ENCODE measurements at places on chromosomes 5 and 9.

DNA sequence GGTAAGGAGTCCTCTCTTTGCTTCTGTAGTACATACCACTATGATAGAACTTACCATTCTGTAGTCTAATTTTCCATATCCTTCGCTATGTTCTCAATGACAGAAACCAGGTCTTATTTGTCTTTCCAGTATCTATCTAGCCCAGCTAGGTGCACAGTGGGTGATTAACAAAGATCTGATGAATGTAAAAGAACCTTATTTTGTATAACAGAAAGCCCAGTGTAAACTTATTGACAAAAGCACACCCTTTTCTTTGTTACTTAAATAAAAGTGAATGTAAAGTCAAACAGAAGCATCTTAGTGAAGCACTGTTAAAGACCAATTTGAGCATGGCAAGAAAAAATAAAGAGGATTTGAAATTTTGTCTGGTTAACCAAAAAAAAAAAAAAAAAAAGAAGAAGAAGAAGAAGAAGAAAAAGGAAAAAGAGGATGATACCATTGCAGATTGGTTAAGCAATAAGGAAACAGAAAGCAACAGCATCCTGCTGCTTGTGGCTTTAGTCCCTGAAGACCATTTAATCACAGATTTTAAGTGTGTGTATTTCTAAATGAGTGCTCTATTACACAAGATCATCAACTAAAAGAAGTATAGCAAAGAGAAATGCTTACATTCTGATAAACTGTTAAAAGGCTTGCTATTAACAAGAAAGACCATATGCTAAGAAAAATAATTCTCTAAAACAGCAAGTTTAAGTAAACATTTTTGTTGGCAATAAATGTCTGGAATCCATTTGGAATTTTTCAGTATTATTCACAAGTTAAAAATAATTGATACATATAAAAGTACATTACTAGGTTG, 21.2 kb downstream of the MEGF9 start:
- DNase-seq = no peak

GRCh38 chr5:40043916-40044315, 619.1 kb upstream of the DAB2 start:
- no peak for DNase-seq

DNA sequence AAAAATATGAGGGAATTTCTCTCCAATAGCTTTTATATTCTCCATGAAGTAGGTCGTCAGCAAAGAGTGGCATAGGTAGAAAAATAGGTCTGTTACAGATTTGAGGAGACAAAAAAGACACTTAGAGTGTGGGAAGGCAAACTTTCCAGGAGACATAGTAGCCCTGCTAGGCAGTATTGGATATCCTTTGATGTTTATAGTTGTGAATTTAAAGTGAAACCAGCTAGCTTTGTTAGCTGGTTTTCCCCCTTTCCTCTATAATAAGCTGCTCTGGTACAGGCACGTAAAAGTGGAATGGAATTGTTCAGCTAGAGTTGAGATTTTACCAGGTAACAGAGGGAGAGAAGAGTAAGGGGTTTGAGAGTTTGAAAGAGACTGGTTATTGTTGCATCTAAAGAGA, 17.1 kb upstream of the APC start:
- DNase-seq = no peak

- DNase-seq = no peak
Observed at GRCh38 chr5:69230181-69230580, 4.5 kb upstream of the CDK7 start.

- DNase-seq = no peak
Observed at GRCh38 chr5:135375040-135375793, 23.8 kb downstream of the MACROH2A1 start.

DNA sequence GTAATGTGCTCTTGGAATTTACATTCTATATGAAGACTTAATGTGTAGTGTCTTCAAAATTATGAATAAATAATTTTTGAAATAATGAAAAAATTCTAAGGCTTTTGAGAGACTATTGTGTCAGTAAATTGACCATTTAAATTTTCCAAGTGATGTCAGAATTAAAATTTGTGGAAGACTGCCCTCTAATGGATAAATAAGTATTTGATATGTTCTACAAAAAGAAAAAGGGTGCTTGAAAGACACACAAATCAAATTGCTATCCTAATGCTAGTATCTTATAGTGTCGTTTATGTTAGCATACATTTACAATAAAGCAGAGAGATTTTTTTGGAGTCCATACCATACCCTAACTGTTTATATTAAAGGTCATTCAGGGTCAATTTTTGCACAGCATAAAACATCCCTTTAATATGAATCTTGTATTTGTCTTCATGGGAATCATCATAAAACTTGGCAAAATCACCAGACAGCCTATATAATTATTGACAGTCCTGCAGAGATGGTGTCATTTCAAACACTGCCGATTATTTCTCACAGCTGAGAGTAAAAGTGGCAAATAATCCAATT, 120.8 kb upstream of the SLC27A6 start:
- DNase-seq = no peak

GRCh38 chr9:120532891-120533290, 47.1 kb downstream of the CDK5RAP2 start:
- no peak for DNase-seq

- peak; percentile 4 for DNase-seq
Observed at GRCh38 chr9:35002623-35003022, 13.1 kb downstream of the DNAJB5 start.

DNA sequence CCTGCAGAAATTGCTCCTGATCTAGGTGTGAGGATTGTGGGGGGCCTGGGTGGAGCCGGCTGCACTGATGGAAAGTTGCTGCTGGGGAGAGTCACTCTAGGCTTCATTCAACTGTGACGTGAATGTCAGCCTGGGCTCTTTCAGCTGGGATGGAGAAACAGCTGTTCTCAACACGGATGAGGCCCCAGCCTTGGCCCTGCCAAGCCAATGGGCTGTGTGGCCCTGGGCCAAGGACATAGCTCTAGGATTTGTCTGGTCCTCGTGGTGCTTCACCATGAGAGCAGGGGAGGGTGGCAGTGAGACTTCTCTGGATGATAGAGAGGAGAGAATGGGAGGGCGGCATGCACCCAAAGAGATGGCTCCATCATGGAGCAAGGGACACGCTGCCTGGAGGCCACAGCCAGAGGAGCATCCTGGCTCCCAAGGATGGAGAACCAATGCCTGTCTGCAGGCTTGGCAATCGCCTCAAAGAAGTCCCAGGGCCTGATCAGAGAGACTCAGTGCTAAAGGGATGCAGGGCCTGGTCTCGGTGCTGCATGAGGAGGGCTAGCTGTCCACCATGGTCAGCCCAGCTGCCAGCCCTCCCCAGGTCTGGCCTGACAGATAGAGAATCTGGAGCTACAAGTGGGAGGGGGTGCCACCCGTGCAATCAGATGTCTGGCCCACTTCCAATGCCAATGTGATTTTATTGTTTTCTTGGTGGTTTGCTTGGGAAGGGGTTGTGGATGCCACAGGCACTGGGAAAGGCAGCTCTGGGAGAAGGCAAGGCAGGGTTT, 141.0 kb downstream of the GADD45G start:
- no peak for DNase-seq

GRCh38 chr5:87110721-87111120, 157.0 kb upstream of the RASA1 start:
- no peak for DNase-seq

GRCh38 chr9:137368431-137369035, 54.4 kb downstream of the EXD3 start:
- peak; percentile 81 for DNase-seq

- DNase-seq = no peak
Observed at GRCh38 chr5:3835811-3836210, 240.2 kb downstream of the IRX1 start.

GRCh38 chr5:6525422-6525821, 76.8 kb downstream of the UBE2QL1 start:
- no peak for DNase-seq

GRCh38 chr9:105822814-105823213, 128.5 kb downstream of the TMEM38B start:
- no peak for DNase-seq

- no peak for DNase-seq
Observed at GRCh38 chr5:116130471-116130870, 45.6 kb downstream of the COMMD10 start.

DNA sequence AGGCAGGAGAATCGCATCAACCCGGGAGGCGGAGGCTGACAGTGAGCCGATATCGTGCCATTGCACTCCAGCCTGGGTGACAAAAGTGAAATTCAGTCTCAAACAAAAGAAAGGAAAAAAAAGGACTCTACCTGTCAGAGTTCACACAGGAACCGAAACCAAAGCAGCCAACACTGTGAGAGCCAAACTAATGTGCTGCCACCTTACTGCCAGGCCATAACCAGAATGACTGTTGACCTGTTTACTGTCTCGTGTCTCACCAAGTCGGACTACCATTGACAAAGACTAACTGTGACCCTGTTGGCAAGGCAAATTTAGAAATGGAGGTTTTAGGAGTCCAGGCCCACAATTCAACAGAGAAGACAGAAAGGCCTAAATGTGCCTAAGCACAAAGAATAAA, 112.4 kb downstream of the ANXA2R start:
- DNase-seq = no peak

DNA sequence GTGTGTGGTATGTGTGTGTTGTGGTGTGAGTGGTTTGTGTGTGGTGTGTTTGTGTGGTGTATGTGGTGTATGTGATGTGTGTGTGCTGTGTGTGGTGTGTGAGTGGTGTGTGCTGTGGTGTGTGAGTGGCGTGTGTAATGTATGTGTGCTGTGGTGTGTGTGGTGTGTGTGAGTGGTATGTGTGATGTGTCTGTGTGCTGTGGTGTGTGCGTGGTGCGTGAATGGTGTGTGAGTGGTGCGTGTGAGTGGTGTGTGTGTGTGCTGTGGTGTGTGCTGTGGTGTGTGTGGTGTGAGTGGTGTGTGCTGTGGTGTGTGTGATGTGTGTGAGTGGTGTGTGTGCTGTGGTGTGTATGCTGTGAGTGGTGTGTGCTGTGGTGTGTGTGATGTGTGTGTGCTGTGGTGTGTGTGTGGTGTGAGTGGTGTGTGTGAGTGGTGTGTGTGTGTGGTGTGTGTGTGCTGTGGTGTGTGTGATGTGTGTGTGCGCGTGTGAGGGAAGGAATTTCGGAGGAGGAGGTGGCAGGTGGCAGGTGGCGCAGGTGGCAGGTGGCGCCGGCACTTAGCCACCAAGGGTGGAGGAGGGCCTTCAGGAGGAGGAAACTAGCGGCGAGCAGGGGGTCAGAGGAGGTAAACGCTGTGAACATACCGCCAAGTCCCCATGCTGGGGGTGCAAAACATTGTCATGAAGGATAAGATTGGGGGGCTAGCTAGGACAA, 191.8 kb downstream of the MELK start:
- DNase-seq = no peak

DNA sequence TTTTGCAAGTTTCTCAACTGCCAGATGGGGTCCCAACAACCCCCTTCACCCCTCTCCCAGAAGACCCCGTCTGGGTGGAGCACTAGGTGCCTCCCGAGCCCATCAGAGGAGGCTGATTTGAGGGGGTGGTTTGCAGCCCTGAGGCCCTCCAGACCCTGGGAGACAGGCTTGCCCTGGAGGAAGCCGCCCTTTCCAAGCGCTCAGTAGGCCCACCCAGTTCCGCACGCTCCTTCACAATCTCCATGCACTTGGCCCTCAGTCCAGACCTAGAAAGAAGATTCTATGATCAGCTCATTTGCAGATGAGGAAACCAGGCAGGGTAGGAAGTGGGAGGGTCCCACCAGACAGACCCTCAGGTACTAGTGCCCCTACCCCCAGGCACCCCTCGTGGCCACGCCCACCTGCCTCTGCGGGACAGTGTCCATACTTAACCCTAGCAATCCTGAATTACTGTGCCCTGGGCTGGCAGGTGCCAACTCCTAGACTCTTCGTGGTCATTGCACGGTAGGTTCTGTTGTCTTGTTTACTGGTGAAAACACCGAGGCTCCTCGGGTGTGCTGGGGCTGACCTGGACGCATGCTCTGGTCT, 22.3 kb downstream of the OR2V1 start:
- peak; percentile 82 for DNase-seq

- peak; percentile 57 for DNase-seq
Observed at GRCh38 chr9:37908698-37909186, 4.8 kb upstream of the SLC25A51 start.

DNA sequence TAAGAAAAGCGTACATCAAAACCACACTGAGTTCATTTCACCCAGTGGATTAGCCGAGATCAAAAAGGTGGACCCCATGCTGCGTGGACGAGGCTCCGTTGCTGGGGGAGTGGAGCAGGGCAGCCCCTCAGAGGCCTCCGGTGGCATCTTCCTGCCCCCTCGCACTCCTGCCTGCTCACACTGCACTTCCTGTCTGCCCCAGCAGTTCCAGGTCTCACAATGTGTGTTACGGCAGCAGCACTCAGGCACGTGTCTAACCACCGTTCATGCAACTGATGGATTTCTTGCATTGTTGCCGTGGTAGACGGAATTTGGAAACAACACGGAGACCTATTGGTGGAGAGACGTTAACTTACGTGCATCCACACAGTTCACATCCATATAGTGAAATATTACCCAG, 196.6 kb upstream of the OTULINL start:
- no peak for DNase-seq

- no peak for DNase-seq
Observed at GRCh38 chr5:96080557-96080956, 118.9 kb upstream of the ELL2 start.

- no peak for DNase-seq
Observed at GRCh38 chr9:22189471-22189870, 180.4 kb upstream of the CDKN2B start.

DNA sequence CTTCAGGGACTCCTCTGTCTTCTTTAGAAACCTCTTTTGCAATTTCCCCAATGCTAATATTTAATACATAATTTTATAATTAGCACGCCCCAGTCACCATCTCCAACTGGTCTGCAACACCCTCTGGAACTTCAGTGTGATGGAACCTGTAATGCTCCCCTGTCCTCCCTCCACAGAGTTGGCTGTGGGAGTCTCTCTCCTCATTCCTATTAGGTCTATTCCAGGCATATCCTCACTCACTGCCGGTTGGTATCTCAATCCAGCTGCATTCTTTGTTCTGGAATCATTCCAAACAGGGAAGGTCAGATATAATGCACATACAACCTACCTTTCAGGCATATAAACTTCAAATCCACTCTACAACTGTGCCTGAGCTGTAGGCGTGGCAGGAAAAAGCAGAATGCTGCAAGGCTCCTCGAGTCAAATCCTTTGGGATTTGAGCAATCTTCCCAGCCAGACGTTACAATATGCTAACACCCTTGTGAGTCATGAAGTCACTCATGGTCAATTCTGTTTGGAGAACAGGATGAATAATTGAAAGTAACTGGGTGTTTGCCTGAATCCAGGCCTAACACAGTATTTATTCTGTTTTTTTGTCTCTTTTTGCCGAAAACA, 293.8 kb downstream of the CWC27 start:
- no peak for DNase-seq

DNA sequence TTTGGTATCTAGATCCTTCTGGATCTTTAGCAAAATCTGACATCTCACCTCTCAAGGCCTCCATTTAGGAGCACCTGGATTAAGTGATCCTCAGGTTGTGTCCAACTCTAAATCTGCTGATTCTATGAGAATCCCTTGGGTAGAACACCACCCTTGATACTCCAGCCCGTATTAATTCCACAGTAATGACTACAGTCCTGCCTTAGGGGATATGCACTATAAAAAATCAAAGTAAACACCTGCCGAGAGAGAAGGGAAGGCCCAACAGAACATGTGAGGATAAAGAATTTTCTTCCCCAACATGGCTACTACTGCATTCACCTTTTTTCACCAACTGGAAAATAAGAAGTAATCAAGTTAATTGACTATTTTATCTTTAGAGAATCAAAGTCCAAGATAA, 27.6 kb downstream of the DAP start:
- no peak for DNase-seq

- DNase-seq = no peak
Observed at GRCh38 chr5:111229221-111229835, 5.1 kb downstream of the CAMK4 start.
